Renal cortex interstitium (tissue), 15 donors: ENCODE measurements at places on chromosomes 4 and X.

GRCh38 chr4:54959651-54960116 lies 165.7 kb downstream of the KDR start:
- DNase-seq = no peak

- DNase-seq = no peak
Observed at GRCh38 chr4:87734936-87735335, 64.4 kb upstream of the IBSP start.

- DNase-seq = no peak
Observed at GRCh38 chrX:6782831-6783230, 247.9 kb upstream of the VCX3A start.

GRCh38 chr4:61318431-61318830 lies 118.3 kb downstream of the ADGRL3 start:
- DNase-seq = no peak

DNA sequence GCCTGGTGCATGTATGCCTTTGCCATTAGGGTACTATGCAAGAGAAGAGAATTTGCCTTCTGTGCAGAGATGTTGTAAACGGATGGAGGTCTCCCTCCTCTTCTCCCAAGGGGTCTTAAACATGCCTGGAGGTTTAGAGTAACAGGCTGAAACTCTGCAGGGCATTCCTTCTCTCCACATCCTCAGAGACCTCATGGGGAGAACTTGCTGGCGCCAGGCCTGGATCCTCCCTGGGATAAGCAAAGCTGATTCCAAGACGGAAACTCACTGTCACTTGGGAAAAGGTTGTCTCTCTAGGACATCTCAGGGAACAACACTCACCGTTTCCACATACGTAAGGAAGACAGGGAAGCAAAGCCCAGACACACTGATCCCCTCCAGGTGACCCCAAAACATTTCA lies 76.9 kb upstream of the GPM6B start:
- DNase-seq = no peak

- DNase-seq = no peak
Observed at GRCh38 chr4:187814737-187815465, 180.7 kb upstream of the ZFP42 start.

DNA sequence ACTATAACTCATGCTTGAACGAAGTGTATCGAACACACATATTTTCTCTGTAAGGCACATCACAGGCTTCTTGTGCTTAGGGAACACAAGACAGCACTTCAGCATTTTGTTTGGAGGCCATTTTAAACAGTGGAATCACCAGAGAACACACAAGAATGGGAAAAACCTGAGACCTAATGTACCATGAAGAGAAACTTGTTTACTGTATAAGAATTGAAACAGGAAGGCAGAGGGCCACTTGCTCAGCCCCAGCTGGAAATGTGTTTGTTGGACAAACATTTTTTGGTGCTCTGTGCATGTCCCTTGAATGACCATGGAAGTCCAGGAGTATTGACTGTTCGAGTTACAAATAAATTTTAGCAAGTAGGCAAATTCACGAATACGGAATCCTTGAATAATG lies 47.5 kb downstream of the RAPGEF2 start:
- DNase-seq = no peak

DNA sequence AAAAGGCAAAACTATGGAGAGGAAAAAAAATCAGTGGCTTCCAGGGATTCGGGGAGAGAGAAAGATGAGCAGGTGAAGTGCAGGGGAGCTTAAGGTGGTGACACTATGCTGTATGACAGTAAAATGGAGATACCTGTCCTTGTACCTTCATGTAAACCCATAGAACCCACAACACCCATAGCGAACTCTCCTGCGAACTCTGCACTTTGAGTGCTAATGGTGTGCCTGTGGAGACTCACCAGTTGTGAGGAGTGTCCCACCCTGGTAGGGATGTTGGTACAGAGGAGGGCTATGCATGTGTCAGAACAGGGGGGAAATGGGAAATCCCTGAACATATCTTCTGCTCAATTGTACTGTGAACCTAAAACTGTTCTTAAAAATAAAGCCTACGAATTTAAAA lies 42.8 kb downstream of the HMX1 start:
- no peak for DNase-seq

- no peak for DNase-seq
Observed at GRCh38 chrX:105829011-105829410, 6.7 kb downstream of the NRK start.
